ENCODE measurements at places on chromosomes 12 and 14. TPM values are rescaled to one million over a fixed set of nuclear protein-coding genes. Genes with fewer than 3 reads are reported as not detected.

DNA sequence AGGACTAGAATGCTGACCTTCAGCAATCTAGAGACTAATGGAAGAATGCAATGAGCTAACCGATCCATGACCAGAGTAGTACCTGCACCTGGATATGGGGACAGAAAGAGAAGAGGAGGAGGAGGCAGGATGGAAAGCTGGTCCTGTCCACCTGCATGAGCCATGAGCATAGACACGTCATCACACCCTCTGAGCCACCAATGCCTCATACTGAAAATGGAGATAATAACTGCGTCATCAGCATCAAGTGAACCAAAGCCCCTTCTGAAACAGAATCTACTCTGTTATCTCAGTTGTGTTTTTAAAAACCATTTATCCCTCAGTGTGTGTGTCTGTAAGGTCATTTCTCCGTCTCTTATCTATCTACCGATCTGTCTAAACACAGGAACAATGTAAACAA lies 327.0 kb downstream of the BCL11B start:
- H3K27me3 ChIP-seq: no peaks in the 10 kb centered on the region
- no peak for DNase-seq
- H3K4me3 ChIP-seq: no peak overlapping the region
- no peaks in the 10 kb centered on the region for H3K4me1 ChIP-seq
- H3K36me3 ChIP-seq: no peaks in the 10 kb centered on the region

DNA sequence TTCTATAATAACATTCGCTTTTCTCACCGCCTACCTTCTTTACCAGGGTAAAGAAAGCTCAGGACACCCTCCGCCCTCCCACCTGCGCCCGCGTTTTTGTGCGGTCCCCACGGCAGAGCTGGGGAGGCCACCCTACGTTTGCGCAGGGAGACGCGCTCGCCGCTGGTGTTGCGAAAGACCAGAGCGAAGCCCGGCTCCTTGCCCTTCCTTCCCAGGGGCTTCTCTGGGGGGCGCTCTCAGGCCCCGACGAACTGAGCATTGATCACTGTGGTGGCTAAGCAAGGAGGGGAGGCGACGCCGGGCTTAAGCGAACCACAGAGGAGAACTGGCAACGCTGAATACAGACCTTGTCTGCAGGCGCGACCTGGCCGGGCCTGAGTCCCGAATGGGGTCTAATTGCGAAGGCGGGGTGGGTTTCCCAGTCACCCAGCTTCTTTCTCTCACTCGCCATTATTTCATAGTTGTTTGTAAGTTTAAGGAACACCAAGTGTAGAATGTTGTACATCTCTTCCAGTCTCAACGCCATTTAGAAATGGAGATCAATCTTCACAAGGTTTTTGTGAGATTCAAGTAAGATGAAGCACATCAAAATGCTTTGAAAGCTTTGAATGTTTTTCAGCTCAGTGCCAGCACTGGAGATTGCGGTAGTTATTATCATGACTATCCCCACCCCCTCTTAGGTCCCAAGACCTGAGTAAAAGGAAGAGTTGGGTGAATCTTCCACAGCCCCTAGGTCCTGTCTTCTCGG lies 1.7 kb upstream of the NKX2-1 start:
- H3K36me3 ChIP-seq: no peaks in the 10 kb centered on the region
- DNase-seq: no peak
- peaks cover 10% of the 10 kb centered on the region for H3K4me1 ChIP-seq
- H3K4me3 ChIP-seq: no peak overlapping the region
- H3K27ac ChIP-seq: no peak overlapping the region

Gene RNASE1
- 170 TPM for polyA plus RNA-seq

DNA sequence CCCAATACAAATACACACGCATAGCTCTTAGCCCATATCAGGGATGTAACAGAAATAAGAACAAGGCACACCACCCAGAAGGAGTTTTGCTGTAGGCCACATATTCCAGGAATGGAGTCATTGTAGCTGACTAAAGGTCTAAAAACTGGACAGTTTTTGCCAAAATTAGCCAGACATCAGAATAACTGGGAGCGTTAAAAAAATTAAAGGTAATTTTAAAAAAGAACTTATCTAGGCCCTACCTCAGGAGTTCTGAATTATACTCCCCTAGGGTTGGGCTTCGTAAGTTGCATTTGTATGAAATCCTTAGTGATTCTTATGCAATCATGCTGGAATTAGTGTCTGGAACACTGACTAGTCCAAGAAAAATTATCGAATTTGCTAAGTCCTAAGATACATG lies 987.7 kb downstream of the GALC start:
- H3K36me3 ChIP-seq: no peaks in the 10 kb centered on the region
- no peak overlapping the region for H3K4me3 ChIP-seq
- H3K27ac ChIP-seq: no peak overlapping the region
- DNase-seq: no peak

Gene ARG2
- 4.5 TPM for polyA plus RNA-seq

GRCh38 chr12:46103559-46104383 lies 113.4 kb upstream of the SCAF11 start:
- no peak overlapping the region for H3K4me3 ChIP-seq
- no peaks in the 10 kb centered on the region for H3K36me3 ChIP-seq
- H3K27ac ChIP-seq: no peak overlapping the region
- DNase-seq: no peak
- no peaks in the 10 kb centered on the region for H3K27me3 ChIP-seq
- no peaks in the 10 kb centered on the region for H3K4me1 ChIP-seq

Gene CLEC4A
- 0.24 TPM for polyA plus RNA-seq

- H3K27ac ChIP-seq: no peak overlapping the region
- H3K4me3 ChIP-seq: no peak overlapping the region
- H3K36me3 ChIP-seq: no peaks in the 10 kb centered on the region
- no peaks in the 10 kb centered on the region for H3K27me3 ChIP-seq
Observed at GRCh38 chr12:103807561-103808238, 33.3 kb downstream of the NT5DC3 start.

- H3K27me3 ChIP-seq: no peaks in the 10 kb centered on the region
- no peaks in the 10 kb centered on the region for H3K4me1 ChIP-seq
- H3K4me3 ChIP-seq: no peak overlapping the region
- DNase-seq: no peak
Observed at GRCh38 chr14:23481979-23482822, 12.7 kb downstream of the NGDN start.

DNA sequence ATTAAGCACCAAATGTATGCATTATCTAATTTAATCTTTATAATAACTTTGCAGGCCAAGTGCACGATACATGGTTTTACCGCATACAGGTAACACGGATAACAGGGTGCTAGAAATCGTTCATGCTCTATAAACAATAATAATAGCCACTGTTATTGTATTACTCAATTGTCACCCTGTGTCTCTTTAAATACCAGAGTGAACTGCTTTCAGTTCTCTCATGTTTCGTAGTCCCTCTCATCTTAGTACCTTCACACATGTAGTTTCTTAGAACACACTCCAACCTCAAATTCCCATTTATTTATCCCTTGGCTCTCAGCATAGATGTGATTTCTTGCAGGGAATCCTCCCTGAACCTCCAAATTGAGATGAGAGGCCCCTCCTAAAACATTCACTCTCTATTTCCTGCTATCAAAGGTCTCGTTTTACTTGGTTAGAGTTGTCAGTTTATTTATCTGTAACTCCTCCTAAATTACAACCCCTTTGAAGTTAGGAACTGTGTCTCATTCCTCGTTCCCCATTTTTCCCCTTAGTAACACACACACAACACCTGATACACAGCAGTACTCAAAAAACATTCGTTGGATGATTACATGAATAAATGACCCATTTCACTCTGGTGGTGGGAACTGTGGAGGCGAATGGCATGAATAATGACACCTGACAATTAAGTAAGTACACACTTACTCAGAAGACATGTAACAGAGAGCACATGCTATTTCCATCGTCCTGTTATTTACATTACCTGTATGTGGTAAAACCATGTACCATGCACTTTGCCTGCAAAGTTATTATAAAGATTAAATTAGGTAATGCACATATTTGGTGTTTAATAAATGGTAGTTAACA lies 134.6 kb downstream of the BTG1 start:
- H3K4me1 ChIP-seq: no peaks in the 10 kb centered on the region
- no peak for DNase-seq
- no peaks in the 10 kb centered on the region for H3K36me3 ChIP-seq
- no peak overlapping the region for H3K4me3 ChIP-seq
- H3K27ac ChIP-seq: no peak overlapping the region
- H3K27me3 ChIP-seq: no peaks in the 10 kb centered on the region

DNA sequence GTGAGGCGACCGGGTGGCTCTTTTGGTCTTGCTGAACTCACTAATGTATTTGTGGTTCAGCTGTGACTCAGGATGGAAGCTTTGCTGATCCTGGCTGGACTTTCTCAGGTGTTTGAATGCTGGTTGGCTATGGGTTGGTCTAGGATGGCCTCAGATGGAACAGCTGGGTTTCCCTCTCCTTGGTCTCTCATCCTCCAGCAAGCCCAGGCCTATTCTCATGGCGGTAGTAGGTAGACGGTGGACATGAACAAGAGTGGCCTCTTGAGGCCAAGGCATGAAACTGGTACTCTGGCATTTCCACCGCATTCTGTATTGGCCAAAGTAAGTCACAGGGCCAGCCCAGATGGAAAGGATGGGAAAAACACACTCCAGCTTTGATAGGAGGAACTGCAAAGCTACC lies 11.8 kb upstream of the POLR3B start:
- no peak overlapping the region for H3K4me3 ChIP-seq
- H3K4me1 ChIP-seq: peaks cover 24% of the 10 kb centered on the region
- H3K36me3 ChIP-seq: no peaks in the 10 kb centered on the region
- peak; percentile 73 for DNase-seq
- H3K27me3 ChIP-seq: no peaks in the 10 kb centered on the region

Gene SMCO3
- polyA plus RNA-seq: 0.24 TPM

DNA sequence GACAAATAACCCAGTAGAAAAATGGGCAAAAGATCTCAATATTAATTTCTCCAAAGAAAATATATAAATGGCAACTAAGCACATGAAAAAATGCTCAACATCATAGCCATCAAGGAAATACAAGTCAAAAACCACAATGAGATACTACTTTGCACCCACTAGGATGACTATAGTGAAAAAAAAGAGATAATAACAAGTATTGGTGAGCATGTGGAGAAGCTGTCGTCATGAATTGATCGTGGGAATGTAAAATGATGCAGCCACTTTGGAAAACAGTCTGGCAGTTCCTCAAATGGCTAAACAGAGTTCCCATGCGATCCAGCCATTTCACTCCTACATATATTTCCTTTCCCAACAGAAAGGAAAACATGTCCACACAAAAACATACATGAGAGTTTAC lies 18.1 kb downstream of the JDP2 start:
- no peak for DNase-seq
- no peak overlapping the region for H3K27ac ChIP-seq
